ENCODE measurements at places on chromosomes 1 and 21.

- no peak for DNase-seq
Observed at GRCh38 chr1:155077346-155077745, 1.3 kb upstream of the EFNA3 start.

DNA sequence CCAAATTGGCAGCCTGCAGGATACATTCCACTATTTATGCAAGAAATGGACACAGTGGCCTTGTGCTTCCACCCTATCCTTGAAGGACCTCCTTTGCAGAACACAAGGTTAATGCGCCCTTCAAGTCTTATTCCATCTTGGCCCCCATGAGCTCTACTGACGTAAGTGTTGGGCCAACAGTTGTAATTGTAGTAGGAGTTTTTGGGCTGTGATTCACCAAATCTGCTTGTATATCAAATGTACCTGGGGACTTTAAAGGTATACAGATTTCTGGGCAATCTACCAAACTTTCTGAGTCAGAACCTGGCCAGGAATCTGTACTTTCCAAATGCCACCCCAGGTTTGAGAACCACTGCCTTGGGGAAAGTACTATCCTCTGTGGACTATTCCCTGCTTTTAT lies 100.9 kb upstream of the MARK1 start:
- DNase-seq: no peak

- DNase-seq: no peak
Observed at GRCh38 chr1:235920596-235921375, 54.1 kb upstream of the LYST start.

GRCh38 chr21:25734654-25734903 lies 125 bp downstream of the ATP5PF start:
- DNase-seq: no peak

DNA sequence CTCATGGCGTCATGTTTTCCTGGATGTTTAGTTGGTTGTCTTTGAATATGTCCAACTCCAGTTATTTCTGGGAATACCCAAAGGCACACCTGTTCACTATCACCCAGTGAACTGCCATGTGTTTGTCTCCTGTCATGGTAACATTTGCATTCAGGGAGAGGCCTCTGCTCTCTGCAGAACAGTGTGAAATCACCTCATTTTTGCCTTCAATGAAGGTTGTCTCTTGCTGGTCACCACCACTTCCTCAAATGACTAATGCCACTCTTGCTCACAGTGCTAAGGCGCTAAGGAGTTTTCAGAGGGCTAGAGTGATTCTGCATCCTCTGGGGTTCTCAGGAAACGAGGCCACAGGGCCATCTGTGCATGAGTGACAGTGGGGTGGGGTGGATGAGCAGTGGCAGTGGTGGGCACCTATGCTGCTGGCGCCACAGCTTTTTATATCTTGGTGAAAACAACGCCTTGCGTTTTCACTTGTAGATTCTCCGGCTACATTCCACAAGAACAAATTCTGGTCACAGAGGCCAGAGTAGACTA lies 60.0 kb upstream of the ATP5PO start:
- DNase-seq: no peak

DNA sequence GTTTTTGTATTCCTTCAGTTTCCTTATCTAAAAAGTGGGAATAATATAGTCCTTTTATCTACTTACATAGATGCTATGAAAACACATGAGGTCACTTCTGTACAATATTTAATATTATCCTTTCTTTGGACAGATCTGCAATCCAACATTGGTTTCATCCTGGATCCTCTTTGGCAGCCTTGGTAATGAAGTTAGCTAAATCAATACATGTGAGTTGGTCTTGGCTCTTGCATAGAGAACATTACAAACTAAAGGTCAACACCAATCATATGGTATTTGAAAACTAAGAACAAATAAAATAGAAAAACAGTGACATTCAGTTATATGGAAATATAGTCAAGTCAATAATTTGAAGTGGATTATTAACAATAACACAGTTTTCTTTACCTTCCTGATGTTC lies 3.2 kb upstream of the EDEM3 start:
- DNase-seq: no peak

GRCh38 chr1:64543831-64544230 lies 73.9 kb downstream of the CACHD1 start:
- DNase-seq: no peak

DNA sequence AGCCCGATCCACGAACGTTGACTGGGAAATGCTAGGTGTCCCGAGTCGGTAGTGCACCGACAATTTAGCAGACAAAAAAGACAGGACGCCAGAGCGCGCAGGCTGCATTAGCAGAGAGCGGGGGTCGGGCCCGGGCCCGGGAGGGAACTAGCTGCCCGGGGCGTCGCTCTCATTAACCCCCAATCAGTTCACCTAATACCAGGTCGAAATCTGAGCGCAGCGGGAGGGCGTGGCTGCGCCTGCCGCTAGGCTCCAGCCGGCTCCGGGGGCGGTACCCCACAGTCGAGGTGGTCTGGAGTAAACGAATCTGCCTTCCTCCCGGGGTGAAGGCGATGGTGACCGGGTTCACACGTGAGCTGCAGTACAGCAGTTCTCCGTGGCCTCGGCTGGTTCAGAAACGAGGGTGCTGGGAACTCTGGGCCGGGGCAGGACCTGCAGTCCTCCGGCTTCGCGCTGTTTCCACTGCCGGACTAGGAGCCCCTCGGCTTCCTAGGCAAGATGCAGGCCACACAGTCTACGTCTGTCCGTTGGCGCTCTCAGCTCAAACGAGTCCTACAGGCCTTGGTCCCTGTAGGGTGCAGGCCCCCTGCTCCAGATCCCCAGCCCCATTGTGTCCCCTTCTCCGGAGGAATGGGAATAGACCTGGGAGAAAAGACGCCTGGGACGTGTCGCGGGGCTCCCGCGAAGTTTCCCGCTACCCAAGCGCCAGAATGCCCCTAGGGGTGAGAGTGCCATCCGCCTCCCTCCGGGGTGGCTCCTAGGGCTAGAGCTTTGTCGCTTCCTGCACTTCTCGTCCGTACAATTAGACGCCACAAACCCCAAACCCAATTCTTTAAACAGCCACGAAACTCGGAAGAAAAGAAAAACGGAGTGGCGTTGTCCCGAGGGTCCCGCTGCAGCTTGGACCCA lies 2.0 kb downstream of the GFI1 start:
- no peak for DNase-seq
